ENCODE measurements at places on chromosomes 13 and 19. TPM values are rescaled to one million over a fixed set of nuclear protein-coding genes. Genes with fewer than 3 reads are reported as not detected.
A peak's percentile ranks its signal among the peaks of the same experiment; 100 is the strongest.

DNA sequence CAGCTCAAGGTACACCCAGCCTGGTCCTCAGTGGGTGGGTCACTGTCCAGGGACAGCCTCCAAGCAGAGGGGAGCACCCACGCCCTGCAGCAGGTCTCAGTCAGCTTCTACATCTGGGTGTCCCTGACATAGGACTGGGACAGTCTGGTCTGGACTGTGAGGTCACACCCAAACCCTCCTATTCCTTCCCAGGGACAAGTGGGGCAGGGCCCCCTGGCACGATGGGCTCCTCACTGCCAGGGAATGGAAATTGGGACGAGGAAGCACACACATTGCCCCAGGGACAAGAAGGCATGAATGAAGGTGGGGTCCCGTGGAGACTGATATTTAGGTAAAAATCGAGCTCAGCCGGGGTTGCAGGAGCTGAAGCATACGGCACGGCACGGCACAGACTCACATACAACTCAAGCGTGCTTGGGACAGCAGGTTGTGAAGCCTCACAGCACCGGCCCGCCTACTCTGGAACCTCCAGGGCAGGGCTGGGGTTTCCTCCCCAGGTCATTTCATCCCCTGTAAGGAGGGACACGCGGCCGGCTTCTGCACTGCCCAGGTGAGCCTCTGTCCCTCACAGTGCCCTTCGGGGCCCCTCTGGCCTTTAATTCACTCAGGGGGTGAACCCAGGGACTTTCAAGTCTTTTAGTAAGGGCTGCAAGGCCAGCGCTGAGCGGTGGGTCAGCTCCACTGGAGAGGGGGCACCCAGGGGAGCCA is 3.5 kb downstream of the PNMA8B start:
- DNase-seq, result no peak

OR10H1 gene
- not detected for total RNA-seq

DNA sequence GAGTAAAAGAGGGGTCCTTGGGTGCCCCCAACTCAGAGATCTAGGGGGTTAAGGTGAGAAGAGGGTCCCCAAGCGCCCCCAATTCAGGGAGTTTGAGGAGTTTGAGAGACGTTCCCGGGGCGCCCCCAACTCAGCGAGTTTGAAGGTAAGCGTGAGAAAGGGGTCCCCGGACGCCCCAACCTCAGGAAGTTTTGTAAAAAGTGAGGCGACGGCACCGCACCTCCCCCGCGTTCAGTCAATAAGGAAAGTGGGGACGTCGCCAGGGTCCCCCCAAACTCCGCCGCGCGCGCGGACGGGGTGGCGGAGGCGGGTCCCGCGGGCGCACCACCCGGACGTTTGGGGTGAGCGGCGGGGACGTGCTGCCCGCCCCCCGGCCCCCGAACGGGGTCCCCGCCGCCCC is 353 bp downstream of the RFX2 start:
- no peak for DNase-seq

MEIOSIN gene
- total RNA-seq, result not detected

DNA sequence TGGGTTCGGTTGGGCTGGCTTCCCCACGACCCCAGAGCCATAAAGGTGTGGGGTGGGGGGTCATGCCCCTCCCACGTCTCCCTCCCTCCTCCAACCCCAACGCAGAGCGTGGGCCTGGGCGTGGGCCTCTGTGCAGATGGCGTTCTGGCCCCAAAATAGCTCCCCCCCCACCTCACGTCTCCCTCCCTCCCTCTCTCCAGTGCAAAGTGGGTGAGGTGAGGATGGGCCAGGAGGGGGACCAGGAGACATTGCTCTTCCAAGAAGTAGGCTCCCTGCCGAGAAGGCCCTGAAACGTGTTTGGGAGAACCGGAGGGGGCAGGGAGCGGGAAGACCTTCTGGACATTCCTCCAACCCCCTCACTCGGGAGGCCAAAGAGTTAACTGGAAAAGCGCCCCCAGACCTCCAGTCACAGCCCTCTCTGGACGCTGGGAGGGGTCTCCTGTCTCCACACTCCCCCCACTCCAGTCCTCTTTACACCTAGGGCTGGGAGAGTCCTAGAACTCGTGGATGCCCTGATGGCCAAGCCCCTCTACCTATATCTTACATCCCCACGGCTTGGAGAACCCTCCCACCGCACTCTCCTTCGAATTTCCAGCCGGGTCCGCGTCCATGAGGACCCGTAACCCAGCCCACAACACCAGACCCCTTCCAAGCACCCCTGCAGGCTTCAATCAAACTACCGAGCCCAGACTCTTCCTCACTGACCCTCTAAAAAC is 855 bp downstream of the UNC13A start:
- no peak for DNase-seq

DNA sequence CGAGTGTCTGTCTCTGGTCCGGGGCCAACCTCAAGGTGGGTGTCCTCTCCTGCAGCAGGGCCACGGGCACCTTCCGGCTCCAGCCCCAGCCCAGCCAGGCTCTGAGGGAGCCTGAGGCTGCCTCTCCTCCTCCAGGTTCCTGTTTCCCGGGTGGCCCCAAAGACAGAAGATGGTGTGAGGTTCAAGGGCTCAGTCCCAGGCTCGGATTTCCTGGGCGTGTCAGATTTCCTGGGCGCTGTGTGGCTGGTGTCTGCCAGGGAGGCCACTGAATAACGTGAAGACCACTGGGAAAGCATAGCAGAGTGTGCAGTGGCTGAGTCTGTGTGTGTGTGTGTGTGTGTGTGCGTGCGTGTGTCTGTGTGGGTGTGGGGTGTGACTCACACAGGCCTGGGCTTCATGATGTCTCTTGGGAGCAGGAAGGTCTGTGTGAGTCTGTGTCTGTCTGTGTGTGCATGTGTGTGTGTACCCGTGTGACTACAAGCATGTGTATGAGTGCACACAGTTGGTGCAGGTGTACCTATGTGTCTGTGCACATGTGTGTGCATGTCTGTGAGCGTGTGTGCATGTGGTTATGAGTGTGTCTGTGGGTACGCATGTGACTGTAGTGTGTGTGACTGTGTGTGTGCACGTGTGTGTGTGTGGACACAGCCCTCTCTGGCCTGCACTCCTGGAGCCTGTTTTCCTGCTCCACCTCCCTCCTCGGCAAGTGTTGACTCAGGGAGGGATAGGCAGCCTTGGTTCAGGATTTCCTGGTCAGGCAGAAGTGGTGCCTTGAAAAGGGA is 28.3 kb downstream of the CEBPA start:
- no peak for DNase-seq

DNA sequence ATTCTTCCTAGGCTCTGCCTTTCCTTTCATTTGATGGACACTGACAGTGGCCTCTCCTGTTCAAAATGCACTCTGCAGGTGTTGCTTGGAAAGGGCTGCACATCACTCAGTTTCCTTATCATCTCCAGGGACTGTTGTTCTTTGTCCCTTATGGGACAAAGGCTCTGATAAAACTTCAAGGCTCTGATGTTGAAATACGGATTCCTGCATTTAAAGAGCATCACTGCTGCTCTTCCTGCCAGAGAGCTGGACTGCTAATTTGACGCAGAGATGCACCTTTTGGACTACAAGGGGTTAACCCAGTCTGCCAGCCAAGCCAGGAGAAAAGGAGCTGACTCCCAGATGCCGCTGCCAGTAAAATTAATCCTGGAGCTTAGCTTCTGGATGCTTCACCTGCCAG is 952.1 kb downstream of the DIAPH3 start:
- DNase-seq, result no peak

DNA sequence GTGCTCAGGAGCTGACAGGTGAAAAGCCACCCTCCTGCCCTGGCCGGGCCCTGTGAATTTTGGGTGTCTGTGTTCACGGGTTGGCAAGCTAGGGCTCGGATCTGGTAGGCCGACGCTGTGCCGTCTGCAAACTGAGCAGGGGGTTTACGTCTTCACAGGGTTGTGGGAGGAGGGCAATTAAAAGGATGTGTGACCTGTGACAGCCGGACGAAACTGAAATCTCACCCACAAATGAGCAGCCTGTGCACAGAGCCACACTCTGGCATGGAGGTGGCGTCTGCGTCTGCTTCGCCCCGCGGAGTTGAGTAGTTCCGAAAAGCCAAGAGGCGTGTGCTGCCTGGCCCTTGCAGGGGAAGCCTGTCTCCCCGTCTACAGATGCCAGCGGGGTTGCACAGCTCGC is 117.3 kb downstream of the KDM4B start:
- DNase-seq, result no peak

GMIP gene
- 14.3 TPM for total RNA-seq

COX6B1 gene
- 119 TPM for total RNA-seq

SYT3 gene
- 17.0 TPM for total RNA-seq

DNA sequence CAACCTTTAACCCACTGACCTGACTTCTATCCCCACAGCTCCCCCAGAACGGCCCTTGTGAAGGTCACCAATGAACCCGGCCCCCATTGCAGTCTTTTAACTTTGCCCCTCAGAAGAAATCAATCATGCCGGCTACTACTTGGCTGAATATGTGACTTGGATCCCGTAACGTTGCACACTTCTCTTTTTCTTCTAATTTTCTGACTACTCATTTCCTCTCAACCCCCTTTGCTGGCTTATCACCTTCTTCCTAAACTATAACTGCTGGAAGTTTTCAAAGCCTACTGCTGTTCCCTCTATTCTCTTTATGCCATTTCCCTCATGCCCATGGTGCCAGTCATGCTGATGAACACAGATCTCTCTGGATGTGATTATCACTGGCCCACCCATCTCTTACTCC is 367.6 kb downstream of the DNAJC15 start:
- no peak for DNase-seq

DNA sequence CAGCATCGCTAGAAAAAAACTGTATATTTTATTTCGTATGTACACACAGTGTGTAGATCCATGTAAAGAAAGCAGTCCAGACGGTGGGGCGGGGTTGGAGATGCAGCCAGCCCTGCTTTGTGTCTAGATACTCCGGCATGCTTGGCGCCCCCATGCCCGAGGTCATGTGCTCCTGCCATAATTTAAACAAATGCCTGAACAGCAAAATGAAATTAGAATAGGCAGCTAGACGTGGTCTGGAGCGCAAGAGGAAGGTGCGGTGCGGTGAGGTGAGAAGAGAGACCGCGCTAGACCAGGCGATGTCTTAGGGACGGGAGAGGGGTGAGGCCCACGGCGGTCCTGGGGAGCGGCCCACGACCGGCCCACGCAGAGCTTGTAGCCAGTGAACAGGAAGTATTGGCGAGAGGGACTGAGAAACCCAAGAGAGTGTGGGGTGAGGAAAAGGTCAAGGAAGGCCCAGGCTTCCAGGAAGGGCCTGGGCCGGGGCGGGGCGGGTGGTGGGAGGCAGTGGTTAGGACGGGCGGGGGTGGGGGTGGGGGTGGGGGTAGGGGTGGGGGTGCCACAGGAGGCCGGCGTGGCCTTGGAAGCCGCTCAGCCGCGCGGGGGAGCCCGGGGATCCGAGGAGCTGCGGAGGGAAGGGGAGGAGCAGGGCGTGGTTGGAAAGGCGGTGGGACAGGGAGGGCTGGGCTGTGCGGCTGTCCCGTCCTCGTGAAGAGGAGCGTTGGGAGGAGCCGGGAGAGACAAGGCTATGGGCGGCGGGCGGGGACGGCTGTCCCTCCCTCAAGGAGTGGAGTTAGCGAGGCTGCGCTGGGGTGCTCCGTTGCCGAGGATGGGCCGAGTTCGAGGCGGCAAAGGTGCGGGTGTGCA is 254.7 kb upstream of the SGCG start:
- DNase-seq, result peak; percentile 21

TLE6 gene
- 0.16 TPM for total RNA-seq

- DNase-seq, result no peak
Measured at GRCh38 chr19:38035515-38036495, 128.8 kb downstream of the SIPA1L3 start.
